Fibroblast of the aortic adventitia (primary cell): ENCODE measurements at places on chromosomes 1 and 21. TPM values are rescaled to one million over a fixed set of nuclear protein-coding genes. Genes with fewer than 3 reads are reported as not detected.

DNA sequence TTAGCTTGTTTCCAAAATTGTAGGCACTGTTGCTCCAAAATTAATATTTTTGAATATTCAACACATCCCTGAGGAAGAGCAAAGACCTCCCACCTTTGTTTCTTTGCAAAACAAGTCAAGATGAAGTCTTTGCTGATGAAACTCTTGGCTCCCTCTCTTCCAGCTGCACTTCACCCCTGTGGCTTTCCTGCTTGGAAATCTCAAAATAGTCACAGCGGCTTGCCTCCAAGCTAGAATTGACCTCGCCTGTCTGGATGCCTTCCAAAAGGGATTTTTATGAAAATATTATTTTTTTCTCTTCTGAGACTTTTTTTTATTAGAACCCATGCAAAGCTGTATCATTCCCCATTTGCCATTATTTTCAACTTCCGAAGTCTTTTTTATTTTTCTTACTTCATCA is 71.1 kb upstream of the MROH9 start:
- peak; percentile 81 for DNase-seq

DNA sequence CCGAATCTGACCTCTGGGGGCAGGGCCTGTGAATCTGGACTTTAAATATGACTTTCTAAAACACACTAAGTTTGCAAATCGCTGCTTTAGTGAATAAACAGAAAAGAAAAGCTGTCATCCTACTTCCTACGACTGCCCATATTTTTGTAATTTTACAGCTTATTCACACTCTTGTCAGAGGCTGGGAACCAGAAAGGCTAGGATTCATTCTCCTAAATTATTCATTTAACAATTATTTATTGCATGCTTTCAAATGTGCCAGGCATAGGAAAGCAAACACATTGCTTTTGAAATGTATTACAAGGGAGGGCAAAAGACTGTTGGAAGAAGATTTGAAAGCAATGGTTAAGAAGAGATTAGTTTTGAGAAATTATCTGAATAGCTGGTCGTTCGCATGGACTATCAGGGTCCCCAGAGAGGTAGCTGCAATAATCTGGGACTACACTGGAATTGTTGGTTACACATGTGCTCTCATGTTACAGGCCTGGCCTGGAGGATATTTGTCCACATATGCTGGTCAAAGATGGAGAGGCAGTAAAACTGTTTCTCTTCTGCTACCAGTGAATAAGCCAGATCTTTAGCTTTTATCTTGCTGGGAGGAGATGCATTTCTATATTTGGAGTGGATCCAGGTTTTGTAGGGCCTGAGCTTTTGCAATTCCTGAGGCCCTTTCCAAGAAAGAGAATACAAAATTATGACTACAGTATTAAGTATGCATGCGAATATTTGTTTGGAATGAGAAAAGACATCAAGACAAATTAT is 29.6 kb upstream of the SFPQ start:
- peak; percentile 98 for DNase-seq

- peak; percentile 38 for DNase-seq
Observed at GRCh38 chr1:85201340-85202091, 700 bp upstream of the SYDE2 start.

The RHD gene
- total RNA-seq = not detected in 2 replicates

The VAV3 gene
- 0.09 TPM in 1 of 2 replicates, not detected in the other for total RNA-seq
